ENCODE measurements at places on chromosomes 11 and 22.

- no peak for DNase-seq
Observed at GRCh38 chr11:70059971-70060370, 18.1 kb upstream of the ANO1 start.

DNA sequence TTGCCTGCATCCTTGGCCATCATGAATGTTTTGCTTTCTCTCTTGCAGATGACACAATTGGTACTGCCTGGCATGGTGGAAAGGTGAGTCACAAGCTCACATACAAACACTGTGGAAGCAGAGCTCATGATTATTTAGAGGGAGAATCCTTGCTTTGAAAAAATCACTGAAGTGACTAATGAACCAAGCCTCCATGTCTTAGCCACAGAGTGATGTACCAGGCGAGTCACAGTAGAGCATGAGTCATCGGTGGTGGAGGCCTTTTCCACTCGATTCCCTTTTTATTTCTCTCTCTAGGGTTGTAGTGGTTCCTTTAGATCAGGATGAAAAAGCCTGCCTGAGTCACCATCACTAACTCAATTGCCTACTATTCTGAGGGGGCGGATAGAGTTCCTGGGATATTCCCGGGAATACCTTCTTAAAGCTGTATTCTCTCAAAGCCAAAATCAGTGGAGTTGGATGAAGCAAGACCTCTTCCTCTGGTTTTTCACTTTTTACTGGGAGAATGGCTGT lies 49.6 kb upstream of the ALKBH3 start:
- DNase-seq = no peak

DNA sequence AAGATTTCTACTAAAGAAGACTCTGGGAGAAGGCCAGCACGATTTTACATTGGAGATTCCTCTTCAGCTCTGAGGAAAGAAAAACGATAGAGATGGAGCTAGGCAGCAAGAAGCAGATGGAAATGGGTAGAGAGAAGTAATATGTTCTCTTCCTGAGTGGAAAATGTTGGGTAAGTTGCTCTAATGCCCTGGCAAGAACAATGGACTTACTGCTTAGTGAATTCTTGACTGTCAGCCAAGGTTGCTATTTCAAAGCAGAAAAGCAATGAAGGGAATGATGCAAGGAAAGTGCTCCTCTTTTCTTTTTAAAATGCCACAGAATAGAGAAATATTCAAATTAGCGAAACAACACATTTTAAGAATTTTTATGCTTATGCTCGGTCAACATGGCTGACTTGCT lies 38.4 kb upstream of the CWF19L2 start:
- no peak for DNase-seq

DNA sequence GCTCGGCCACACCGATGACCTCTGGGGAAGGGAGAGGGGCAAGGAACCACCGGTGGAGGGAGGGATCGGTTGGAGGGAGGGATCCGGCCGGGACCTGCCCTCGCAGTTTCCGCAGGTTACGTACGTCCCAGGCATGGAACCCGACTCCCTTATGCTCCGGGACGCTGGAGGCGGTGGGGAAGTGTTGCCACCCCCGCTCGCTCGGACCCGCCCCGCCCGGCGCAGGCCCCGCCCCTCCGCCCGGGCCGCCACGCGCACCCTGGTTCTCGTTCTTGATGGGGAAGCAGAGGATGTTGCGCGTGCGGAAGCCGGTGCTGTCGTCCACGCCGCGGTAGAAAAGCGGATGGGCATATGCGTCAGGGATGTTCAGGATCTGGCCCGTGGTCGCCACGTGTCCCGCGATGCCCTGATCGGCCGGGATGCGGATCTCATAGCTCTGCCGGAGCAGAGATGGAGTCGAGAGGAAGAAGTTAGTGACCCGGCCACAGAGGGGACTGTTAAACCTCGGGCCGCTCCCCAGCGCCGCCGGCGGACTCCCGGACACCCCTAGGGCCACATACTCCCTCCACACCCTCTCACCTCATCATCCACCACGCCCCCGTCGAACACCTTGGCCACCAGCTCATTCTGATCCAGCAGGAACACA lies 89.8 kb downstream of the PDE2A start:
- DNase-seq = no peak

Measured in C1 segment of cervical spinal cord (tissue), 14 donors.